Foreskin fibroblast (primary cell): ENCODE measurements at places on chromosomes 5 and 9.
A peak's percentile ranks its signal among the peaks of the same experiment; 100 is the strongest.

DNA sequence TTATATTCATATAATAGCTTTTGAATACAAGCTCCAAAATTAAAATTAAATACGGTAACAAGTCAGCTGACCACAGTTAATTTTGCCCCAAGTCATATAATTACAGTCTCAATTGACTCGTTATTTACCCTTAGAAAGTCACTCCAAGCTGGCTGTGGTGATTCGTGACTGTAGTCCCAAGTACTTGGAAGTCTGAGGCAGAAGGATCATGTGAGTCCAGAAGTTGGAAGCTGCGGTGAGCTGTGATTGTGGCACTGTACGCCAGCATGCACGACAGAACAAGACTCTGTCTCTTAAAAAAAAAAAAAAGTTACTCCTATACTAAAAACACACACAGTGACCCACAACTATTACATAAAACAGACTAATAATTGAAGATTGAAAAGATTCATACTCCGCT, 31.6 kb upstream of the DTWD2 start:
- no peak for DNase-seq

DNA sequence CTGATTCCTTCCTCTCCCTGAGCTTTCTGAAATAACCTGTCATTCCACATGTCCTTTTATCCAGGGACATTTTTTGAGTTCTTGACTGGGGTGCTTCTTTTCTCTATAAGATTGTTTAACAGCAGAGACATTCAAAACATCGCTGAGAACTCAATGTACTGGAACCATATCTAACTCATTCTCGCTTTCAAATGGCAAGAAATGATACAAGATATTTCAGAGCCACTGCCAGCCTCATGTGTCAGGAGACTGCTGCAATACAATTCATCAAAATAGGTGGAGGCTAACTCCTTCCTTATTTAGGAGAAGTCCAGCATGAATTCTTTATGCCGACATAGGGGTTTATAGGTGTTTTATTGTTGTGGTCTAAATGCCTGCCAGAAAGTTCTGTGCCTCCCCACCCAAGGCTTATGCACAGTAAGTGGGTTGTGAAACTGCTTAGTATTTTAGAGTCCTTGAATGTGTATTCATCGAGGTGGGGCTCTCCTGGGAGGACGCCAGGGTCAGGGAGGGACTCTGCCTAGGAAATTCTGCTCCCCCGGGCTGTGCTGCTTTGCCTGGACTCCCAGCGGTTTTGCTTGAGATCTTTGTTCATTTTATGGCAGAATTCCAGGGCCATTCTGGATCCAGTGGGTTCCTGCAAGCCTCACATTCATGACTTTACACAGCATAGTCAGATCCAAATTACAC, 53.9 kb downstream of the ZNF474 start:
- peak; percentile 83 for DNase-seq

- DNase-seq, result peak; percentile 82
Observed at GRCh38 chr9:76510041-76510440, 51.1 kb downstream of the GCNT1 start.

- no peak for DNase-seq
Observed at GRCh38 chr5:171386006-171386671, 1.5 kb upstream of the NPM1 start.

DNA sequence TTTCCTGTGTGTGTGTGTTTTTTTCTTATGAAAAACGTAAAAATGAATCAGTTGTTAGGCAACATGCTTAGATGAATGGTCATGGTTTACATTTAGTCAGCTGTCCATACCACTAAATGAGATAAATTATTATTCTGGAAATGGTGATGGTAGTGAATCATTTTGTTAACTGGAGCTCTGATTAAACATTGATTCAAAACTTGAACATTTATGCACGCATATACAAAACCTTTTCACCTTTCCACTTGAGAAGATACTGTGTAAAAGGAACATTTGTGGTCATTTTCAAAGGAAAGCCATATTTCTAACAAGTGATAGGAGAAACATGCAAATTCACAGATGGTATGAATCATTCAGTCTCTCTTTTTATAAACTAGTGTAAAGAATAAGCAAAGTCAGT, 162.0 kb downstream of the SLC25A46 start:
- peak; percentile 84 for DNase-seq

DNA sequence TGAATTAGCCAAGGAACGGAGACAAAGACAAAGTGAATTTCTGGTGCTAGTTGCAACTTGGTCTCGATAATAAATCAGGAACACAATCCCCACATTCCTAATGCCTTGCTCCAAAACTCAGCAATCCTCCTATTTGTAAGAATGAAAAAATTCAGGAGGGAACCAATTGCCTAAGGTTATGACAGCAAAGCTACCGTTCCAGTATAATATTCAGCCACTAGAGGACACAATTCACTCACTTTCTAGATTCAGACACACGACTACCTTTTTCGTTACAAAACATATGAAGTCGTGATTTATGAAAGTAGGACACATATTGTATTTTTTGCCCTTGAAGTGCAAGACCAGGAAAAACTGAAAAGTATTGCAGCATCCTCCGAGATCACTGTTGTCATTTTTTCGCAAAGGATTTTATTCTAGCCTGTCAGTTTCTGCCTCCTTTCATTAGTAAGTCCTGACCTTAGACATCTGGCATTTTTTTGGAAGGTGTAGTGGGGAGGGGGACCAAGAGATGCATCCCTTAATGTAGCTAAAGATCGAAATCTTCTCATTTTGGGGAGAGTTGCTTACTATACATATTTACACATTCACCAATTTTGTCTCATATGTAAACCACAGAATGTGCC, 133.1 kb downstream of the DOCK8 start:
- DNase-seq, result peak; percentile 41

DNA sequence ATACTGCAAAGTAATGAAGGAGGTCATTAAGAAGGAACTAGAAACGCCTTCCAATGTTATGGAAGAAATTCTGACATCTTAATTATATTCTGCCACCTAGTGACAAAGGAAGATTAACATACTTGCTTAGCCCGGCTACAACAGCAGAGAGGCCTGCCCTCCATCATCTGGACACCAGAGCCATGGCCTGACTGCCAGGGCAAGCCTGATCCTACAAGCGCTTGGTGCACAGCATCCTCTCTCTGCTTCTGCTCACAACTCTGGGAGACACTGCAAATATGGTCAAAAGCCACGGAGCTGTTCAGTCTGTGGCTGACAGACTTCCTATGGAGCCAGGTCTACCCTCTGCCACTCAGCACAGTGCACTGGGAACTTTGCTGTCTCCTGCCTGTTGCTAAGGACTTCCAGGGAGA, 87.3 kb upstream of the SLC44A1 start:
- DNase-seq, result peak; percentile 88

GRCh38 chr9:27518809-27519208, 5.3 kb upstream of the IFNK start:
- DNase-seq, result no peak

DNA sequence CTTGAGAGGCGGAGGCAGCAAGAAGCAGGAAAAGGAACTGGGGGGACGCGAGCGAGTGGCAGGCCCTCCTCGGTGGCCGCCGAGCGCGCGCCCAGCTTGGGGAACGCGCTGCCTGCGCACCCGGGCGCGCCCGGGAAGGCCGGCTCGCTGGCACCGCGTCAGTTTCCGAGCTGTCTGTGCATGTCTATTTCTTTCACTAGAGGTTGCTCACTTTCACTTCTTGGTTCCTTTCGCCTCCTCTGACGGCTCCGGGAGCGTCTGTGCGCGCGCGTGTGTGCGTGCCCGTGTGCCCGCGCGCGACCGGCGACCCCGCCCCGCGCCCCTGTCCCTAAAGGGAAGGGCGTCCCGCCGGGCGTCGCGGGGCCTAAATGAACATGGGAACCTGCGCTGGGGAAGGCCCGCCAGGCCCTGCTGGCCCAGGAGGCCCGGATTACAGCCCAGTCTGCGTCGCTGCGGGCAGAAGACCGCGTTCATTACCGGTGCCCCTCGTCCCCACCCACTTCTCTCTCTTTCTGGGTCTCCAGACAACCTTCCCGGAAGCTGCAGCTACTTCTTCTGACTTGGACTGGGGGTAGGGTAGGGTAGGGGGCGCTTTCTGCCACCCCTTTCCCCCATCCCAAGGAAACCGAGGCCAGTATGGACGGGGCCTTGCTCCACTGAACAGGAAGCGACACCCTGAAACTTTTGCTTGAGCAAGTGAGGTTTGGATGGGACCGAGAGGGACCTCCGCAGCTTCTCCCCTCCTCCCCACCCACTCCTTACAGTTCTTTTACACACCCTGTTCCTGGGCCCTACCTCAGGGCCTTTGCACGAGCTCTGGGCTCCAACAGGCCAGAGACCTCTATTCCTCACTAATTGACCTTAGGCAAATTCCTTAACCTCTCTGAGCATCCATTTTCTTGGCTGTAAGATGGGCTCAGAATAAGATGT, 205.8 kb upstream of the IER5L start:
- DNase-seq, result peak; percentile 84

DNA sequence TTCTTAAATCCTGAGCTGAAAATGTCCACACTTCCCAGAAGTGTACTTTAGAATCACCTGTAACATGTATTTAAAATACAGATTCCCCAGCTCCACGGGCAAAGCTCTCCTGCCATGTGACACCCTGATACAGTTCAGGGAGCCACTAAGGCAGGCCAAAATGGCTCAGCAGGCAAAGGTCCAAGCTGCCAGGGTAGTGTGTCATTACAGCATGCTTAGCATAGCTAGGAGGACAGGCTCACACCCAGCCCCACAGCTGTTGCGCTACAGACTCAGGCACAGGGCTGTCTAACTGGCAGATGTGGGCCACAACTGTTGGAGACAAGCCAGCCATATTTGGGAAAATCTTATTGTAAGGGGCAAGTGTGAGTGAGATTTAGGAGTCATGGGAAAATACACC, 73.0 kb downstream of the C9orf85 start:
- peak; percentile 82 for DNase-seq

DNA sequence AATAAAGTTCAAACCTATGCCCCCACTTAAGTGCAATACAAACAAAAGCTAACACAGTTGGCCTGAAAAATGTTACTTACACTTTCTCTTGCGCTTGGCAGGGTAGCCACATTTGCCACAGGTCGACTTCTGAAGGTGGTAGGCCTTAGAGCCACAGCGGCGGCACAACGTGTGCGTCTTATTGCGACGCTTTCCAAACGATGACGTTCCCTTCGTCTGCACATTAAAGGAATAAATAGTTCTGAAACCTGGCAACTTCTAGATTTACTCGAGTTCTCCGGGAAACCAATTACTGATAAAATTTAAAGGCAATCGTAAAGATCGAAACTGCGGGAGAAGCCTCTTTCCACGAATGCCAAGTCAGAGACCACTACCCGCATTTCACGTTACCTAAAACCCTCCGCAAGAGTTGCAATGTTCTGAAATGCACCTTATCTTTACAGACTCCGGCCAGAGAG, 602 bp downstream of the RPL37 start:
- DNase-seq, result no peak

GRCh38 chr9:90975781-90976538, 174.3 kb downstream of the SYK start:
- no peak for DNase-seq

- DNase-seq, result no peak
Observed at GRCh38 chr5:53265043-53265442, 155.5 kb upstream of the MOCS2 start.

- DNase-seq, result no peak
Observed at GRCh38 chr5:103943230-103943629, 380.6 kb upstream of the NUDT12 start.

GRCh38 chr9:4666042-4666699, at the start of gene SPATA6L:
Gene SPATA6L (minus strand): TSS chr9:4666480. CDS start chr9:4666250, 230 bp downstream.
- peak; percentile 86 for DNase-seq

DNA sequence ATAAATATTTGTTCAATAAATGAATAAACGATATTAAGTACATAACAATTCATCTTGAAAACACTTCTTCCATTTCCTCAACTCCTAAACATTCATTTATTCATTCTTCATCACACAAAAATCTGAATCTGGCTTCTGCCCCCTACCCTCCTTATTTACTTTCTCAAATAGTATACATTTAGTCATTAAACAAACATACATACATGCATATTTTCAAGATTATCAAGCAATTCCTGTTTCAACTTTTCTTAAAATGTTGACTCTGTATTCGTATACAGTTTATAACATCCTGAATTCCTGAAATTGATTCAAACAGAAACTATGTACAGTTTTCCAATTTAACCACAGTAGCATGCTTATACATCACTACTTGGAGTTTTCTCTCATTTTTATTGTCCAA, 129.0 kb downstream of the MUSK start:
- DNase-seq, result peak; percentile 71

- DNase-seq, result no peak
Observed at GRCh38 chr9:13009871-13010270, 235.1 kb downstream of the LURAP1L start.

DNA sequence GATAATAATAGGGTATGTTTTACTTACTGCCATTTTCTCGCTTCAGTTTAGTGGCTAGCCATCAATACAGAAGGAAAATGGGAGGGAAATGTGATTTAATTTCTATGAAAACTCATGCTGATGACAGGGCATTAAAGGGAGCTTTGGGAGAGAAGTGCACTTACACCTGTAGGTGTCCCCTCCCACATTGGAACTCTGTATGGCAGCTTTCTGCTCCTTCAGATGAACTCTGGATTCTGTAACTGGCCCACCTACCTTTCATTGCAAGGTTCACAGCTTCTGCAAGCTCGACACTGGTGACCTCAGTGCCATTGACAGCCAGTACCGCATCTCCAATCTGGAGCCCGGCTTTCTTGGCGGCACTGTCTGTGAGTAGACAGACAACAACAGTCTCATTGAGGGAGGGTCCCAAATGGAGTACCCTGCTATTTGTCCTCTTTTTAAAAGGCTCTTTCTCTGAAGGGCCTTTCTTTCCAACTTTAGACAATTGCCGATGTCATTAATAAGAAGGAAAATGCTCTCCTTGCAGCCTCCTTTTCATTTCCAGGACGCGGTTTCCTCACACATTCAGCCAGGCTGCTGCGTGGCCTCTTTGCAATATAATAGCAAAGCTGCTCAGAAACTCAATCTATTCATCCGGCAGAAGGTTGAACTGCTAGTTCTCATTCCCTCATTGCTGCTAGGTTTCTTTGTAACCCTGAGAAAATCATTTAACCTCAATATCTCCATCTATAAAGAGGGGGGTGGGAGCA, 63.6 kb downstream of the NUDT12 start:
- DNase-seq, result no peak

GRCh38 chr5:141637123-141637766, 448 bp downstream of the RELL2 start:
- no peak for DNase-seq
